Airway epithelial cell (primary cell): ENCODE measurements at places on chromosomes 12 and 14. TPM values are rescaled to one million over a fixed set of nuclear protein-coding genes. Genes with fewer than 3 reads are reported as not detected.

Gene KLRK1
- total RNA-seq, result not detected in 2 replicates

Gene SAMD15
- 0.35 and 0.56 TPM in 2 replicates for total RNA-seq

Gene FAIM2
- total RNA-seq, result not detected in 2 replicates

Gene MAP1LC3B2
- 0.28 TPM in 1 of 2 replicates, not detected in the other for total RNA-seq

Gene RPL10L
- total RNA-seq, result not detected in 2 replicates

Gene GCH1
- total RNA-seq, result 4.4 and 4.7 TPM in 2 replicates

Gene COPS7A
- total RNA-seq, result 56.4 and 63.6 TPM in 2 replicates

Gene MYO1H
- 0.14 and 1.3 TPM in 2 replicates for total RNA-seq

Gene SRRM4
- total RNA-seq, result not detected in 2 replicates

Gene TROAP
- total RNA-seq, result 15.6 and 19.0 TPM in 2 replicates

Gene C12orf54
- total RNA-seq, result 1.5 and 2.6 TPM in 2 replicates

Gene KCNC2
- total RNA-seq, result not detected in 2 replicates

Gene GPHB5
- total RNA-seq, result not detected in 2 replicates

Gene GALNT8
- not detected in 2 replicates for total RNA-seq

Gene C14orf180
- not detected in 2 replicates for total RNA-seq

Gene FGF23
- total RNA-seq, result not detected in 2 replicates

Gene GYS2
- total RNA-seq, result not detected in 2 replicates

Gene TTC6
- 0.05 and 0.78 TPM in 2 replicates for total RNA-seq

Gene CCDC38
- total RNA-seq, result not detected in 2 replicates

Gene ST8SIA1
- 0.21 and 0.23 TPM in 2 replicates for total RNA-seq

Gene ENO2
- total RNA-seq, result 8.0 and 11.1 TPM in 2 replicates

Gene TAS2R19
- 0.65 TPM in 1 of 2 replicates, not detected in the other for total RNA-seq

Gene TBX3
- total RNA-seq, result 3.7 and 4.2 TPM in 2 replicates
